Left ventricle myocardium inferior (tissue), 1 donor: ENCODE measurements at places on chromosomes 4 and X. TPM values are rescaled to one million over a fixed set of nuclear protein-coding genes. Genes with fewer than 3 reads are reported as not detected.

DNA sequence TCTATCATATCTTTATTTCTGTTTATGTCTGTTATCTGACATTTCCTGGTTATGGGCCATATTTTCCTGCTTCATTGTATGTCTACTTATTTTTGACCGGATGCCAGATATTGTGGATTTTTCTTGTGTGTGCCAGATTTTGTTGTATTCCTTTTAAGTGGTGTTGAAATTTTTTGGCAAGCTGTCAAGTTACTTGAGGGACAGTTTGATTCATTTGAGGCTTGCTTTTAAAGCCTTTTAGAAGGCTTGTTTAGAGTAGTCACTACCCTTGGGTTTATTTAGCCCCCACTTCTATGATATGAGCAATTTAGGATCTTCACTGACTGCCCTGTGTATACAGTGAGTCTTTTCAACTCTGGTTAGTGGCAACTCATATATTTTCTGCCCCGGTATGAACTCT lies 29.2 kb upstream of the NPY2R start:
- no peak for DNase-seq
- H3K27ac ChIP-seq = no peak overlapping the region
- H3K36me3 ChIP-seq = no peaks in the 10 kb centered on the region
- no peaks in the 10 kb centered on the region for H3K4me1 ChIP-seq

GRCh38 chr4:71828470-71828869 lies 44.6 kb upstream of the GC start:
- no peak overlapping the region for H3K4me3 ChIP-seq
- H3K4me1 ChIP-seq = no peaks in the 10 kb centered on the region
- no peaks in the 10 kb centered on the region for H3K27me3 ChIP-seq
- no peak for DNase-seq
- H3K27ac ChIP-seq = no peak overlapping the region

DNA sequence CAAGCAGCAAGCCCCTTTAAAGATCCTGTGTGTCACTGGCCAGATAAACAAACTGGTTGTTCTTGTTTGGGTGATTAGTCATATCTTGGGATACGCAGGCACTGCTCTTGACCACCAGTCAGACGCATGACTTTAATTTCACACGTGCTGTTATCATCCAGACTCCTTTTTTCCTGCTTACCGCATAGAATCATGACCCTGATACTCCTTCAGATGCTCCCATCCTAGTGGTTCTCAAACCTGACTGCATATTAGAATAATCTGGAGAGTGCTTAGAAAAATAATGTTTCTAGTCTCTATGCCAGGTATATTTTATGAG lies 78.8 kb downstream of the CLDN22 start:
- H3K36me3 ChIP-seq = peaks cover 14% of the 10 kb centered on the region
- H3K27me3 ChIP-seq = no peaks in the 10 kb centered on the region
- no peak overlapping the region for H3K4me3 ChIP-seq
- peaks cover 18% of the 10 kb centered on the region for H3K4me1 ChIP-seq

DNA sequence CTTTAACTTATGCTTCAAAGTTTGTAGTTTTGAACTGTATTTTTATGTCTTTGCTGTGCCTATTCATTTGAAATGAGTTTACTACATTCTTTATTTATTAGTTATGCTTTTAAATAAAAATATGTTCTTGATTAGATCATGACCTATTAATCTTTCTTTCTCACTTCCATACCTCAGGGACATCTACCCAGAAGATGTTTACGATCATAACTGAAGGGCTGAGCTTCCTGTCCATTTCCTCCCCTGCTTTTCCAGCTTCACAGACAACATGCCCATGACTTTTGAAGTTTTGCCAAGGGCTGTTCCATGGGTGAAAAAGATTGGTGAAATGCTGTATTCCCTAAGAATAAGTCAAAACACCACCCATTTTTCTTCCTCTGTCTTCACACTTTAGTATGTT lies 99.7 kb upstream of the DDIT4L start:
- DNase-seq = no peak
- H3K27ac ChIP-seq = no peak overlapping the region
- no peak overlapping the region for H3K4me3 ChIP-seq
- H3K36me3 ChIP-seq = no peaks in the 10 kb centered on the region
- peaks cover 8% of the 10 kb centered on the region for H3K4me1 ChIP-seq

- H3K27ac ChIP-seq = no peak overlapping the region
- H3K4me3 ChIP-seq = no peak overlapping the region
- peaks cover 7% of the 10 kb centered on the region for H3K4me1 ChIP-seq
- H3K27me3 ChIP-seq = no peaks in the 10 kb centered on the region
- no peaks in the 10 kb centered on the region for H3K36me3 ChIP-seq
These were observed 23.5 kb downstream of the TLR10 start for GRCh38 chr4:38759113-38759789.

Gene ATXN3L
- total RNA-seq = not detected
